Panc1 (cell line): ENCODE measurements at places on chromosomes 2 and 18. TPM values are rescaled to one million over a fixed set of nuclear protein-coding genes. Genes with fewer than 3 reads are reported as not detected.

The RUFY4 gene
- total RNA-seq: not detected

DNA sequence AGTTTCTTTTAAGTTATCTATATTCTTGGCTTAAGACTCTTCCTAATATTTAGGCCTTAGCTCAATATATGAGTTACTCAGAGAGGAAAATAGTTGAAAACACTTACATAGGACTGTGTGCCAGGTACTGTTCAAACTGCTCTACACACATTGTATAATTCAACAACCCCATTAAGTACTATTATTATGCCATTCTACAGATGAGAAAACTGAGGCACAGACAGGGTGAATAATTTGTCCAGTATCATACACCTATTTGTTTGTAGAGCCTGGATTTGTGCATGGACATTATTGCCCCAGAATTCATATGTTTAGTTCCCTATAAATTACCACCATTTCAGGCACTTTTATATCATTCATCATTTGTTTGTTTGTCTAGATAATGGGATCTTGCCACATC, 17.7 kb upstream of the GAD1 start:
- DNase-seq: no peak

GRCh38 chr18:78903436-78904178, 76.0 kb upstream of the SALL3 start:
- DNase-seq: no peak

DNA sequence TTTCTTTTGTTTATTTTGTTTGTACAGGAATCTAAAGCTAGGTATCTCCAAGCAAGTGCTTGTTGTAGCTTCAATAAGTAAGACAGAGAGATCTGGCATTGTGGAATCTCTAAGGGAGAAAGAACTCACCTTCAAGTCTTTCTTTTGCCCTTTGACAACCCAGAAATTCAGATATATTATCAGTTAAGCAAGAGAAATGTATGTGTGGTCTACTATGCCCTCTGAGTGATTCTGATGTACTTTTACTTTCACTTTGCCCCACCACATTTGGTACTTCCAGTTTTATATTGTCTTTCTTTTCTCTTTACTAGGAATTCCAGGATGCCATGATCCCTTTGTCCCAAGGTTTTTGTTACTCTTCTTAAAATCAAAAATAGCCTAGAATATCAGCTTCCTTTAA, 259.6 kb upstream of the PIK3C3 start:
- no peak for DNase-seq

DNA sequence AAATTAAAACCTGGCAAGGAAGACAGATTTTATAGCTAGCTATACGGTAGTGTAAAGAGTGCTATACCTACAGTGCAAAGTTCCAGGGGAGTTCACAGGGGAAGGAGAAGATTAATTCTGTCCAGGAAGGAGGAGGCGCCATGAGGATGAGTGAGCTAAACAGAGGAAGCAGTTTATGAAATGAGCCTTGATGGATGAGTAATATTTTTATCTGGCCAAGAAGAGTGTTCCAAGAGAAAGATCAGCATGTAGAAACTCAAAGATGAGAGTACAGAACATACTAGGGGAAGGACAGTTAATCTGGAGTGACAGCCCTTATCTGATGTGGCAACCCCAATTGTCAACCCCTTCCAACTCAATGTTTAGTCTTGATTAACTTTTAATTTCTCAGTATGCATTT, 54.8 kb downstream of the CDH20 start:
- DNase-seq: no peak

The CAVIN2 gene
- total RNA-seq: 0.95 TPM

DNA sequence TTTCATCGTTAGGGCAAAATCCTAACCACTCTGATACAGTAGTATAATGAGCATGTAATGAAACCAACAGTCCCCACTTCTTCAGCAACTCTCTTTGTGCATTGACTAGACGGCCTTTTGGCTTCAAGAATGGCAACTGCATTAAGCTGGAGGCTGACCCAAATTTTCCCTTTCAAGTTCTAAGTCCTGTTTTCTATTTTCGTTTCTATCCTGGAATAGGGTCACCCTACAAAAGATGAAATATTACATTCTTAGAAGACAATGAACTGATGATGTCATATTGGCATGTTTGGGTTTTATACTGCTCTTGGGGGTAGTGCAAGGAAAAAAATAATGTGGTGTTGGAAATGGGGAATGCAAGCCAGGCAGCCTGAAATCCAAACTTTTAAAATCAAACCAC, 254.4 kb downstream of the ETAA1 start:
- no peak for DNase-seq

GRCh38 chr2:111975819-111976218, 77.4 kb downstream of the MERTK start:
- peak; percentile 41 for DNase-seq

GRCh38 chr2:225100269-225100668, 58.0 kb upstream of the DOCK10 start:
- no peak for DNase-seq

The HOXD1 gene
- total RNA-seq: 0.18 TPM

- DNase-seq: no peak
Observed at GRCh38 chr2:118982039-118982438, 40.0 kb downstream of the MARCO start.

The KCNJ13 gene
- 1.1 TPM for total RNA-seq

GRCh38 chr2:10186868-10187535, 64.5 kb downstream of the RRM2 start:
- DNase-seq: no peak

DNA sequence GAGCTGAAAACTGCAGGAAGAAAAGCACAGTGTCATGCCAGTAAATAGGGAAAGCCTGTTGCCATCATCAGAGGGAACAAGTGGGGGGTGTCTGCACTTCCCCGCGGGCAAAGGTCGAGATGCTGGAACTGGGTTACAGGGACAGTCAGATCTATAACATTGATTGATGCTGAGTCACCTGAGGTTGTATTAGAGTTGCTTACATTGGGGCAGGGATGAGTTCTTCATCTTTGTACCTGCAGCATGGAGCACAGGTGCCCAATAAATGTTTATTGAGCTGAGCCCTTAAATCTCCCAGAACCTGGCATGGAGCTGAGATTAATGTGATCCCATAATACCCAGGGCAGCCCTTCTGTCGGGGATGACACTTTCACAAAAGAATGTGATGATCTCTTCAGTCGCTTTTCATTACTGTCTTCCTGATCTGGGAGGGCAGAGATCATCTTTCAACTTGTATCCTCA, 5.9 kb upstream of the RNF152 start:
- no peak for DNase-seq

The DAW1 gene
- total RNA-seq: 0.26 TPM

DNA sequence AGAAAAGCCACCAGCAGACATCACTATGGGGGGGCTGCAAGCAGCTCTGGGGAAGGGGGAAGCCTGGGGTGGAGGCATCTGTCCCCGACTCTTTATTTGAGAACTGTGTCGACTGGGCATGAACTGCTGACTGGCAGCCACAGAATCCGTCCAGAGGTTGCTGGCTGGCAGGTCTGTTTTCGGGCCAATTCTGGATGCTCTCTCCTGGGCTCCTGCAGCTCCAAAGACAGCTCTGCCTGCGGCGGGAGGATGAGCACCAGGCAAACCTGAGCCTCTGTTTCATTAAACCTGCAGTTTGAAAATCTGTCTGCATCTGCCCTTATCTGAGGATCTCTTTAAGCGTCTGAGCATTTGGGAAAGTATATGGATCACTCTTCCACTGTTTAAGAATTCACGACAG, 34.4 kb upstream of the RPL31 start:
- DNase-seq: no peak

The TMEM163 gene
- total RNA-seq: not detected

DNA sequence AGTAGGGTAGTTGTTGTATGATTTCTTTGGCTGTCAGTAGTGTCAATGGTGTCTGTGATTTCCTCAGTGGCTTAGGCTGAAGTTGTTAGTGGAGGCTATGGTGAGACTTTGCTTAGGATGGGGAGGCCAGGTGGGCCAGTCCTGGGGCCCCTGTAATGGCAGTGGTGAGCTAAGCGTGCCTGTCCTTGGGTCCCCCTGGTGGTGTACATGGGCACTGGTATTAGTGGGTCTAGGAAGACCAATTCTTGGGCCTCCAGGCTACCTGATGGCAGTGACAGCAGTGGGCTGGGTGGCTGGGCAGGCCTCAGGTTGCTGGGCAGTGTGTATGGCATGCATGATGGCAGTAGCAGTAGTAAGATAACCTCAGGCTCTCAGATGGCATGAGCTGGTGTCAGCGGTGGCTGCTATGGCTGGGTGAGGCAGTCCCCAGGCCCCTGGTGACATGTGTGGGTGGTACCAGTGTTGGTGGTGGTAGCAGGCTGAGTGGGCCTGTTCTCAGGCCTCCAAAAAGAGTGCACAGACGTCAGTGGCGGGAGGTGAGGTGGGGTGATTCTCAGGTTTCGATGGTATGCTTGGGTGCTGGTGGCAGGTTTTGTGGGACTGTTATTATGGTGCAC, 103.2 kb downstream of the KLHL14 start:
- DNase-seq: no peak

- no peak for DNase-seq
Observed at GRCh38 chr18:10122988-10123950, 209.5 kb downstream of the VAPA start.
